ENCODE measurements at places on chromosomes 6 and 20.
A peak's percentile ranks its signal among the peaks of the same experiment; 100 is the strongest.

DNA sequence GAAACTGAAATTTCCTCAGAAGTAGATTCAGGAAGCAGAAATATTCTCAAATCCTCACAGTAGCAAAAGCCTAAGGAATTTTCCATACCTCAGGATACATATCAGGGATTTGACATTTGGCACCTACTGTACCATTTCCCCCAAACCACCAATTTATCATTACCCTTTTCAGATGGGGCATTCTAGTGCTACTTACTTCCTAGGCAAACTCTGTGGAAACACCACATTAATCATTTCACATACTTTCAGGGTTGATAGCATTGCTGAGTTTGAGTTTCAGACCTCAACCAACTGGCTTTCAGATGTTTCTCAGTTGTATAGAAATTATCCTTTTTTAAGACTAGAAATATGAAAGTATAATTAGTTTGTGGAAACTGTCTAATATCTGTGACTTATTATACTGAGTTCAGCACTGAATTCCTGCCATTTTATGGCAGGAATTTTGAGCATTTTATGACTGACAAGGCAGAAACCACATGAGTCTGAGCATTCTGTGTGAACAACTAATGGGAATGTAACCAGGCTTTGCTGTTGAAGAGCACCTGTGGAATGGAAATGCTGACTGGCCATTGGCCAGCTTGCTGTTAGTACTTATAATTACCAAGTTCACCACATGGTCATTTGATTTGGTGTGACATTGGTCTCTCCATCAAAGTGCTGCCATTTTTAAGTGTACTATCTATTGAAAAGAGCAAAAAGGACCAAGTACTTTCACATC lies 35.1 kb upstream of the IRAK1BP1 start:
- no peak for DNase-seq

DNA sequence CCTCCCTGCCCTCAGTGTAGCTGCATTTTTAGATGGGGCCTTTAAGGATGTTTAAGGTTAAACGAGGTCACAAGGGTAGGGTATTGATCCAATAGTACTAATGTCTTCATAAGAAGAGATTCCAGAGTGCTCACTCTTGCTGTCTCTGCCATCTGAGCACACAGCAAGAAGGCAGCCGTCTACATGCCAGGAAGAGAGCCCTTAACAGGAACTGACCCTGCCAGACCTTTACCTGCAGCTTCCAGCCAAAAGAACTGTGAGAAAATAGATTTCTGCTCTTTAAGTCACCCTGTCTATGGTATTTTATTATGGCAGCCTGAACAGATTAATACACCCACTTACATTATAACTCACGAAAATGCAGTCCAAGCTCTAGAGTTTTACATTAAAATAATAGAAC lies 685.3 kb upstream of the MARCKS start:
- no peak for DNase-seq

GRCh38 chr20:19785173-19785982 lies 27.3 kb downstream of the RIN2 start:
- no peak for DNase-seq

- no peak for DNase-seq
Observed at GRCh38 chr20:15854911-15855310, 718.3 kb downstream of the KIF16B start.

DNA sequence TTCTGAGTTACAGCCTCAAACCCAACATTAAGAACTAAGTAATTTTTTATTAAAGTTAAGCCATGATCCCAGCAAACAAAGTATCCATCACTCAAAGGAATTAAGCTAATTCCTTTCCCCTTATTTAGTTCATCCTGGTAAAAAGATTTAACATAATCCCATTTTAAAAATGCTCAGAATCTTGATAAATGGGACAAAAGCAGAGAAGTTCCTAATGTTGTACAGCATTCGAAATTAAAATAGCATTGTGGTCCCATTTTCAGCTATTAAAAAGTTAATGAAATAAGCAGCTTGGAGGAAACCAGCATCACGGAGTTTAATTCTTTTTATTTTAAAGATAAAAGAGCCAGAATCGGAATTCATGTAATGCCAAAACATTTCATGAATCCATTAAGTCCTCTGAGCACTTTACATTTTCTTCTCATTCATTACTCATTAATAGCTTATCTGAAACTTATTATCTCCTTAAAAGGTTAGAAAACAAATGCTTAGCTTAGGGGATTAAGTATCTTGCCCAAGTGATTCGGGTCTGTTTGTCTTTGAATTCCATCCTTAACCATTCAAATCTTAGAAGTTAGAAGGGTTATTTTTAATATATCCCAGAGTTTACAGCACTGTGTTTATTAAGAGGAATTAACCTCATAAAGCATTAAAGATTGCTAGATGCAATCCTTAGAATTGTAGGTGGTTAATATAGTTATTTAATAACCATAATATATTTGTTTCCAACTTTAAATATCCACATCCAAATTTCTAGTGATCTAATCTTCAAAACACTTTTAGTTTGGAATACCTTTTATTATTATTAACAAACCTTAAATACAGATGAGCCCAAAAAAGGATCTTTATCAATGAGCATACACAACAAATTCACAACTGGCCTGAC lies 11.2 kb downstream of the RBM39 start:
- DNase-seq: no peak

- DNase-seq: peak; percentile 47
Observed at GRCh38 chr6:25006565-25007001, 70.8 kb upstream of the RIPOR2 start.

GRCh38 chr6:131317516-131317915 lies 182.2 kb downstream of the AKAP7 start:
- no peak for DNase-seq

DNA sequence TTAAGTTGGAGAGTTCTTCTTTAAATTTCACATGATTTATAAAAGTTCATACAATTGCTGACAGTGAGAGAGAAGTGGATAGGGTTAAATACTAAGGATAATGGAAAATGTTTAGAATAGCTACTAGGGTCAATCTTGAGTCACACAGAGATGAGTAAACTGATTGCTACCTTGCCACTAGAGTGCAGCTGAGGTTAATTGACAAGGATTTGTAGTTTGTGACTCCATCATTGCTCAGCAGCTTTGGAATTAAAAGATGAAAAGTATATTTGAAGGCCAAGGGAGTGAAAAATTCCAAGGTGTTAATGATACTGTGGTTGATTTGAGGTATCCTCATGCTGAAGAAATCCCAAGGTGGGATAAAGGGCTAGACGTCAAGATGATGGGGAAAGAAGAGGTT lies 524.0 kb downstream of the UTRN start:
- no peak for DNase-seq

- DNase-seq: no peak
Observed at GRCh38 chr6:168177103-168177891, 98.3 kb upstream of the FRMD1 start.

Data from T-helper 2 cell treated with Interferon-gamma antibody and Interleukin-4, amounts not matched to agents 5 μg/mL and 100 μg/mL, for 36 hours (primary cell).